ENCODE measurements at places on chromosomes 11 and 22.

GRCh38 chr11:121113611-121114010, 12.6 kb downstream of the TECTA start:
- DNase-seq = no peak

GRCh38 chr22:23696326-23696851, 5.6 kb downstream of the RGL4 start:
- no peak for DNase-seq

DNA sequence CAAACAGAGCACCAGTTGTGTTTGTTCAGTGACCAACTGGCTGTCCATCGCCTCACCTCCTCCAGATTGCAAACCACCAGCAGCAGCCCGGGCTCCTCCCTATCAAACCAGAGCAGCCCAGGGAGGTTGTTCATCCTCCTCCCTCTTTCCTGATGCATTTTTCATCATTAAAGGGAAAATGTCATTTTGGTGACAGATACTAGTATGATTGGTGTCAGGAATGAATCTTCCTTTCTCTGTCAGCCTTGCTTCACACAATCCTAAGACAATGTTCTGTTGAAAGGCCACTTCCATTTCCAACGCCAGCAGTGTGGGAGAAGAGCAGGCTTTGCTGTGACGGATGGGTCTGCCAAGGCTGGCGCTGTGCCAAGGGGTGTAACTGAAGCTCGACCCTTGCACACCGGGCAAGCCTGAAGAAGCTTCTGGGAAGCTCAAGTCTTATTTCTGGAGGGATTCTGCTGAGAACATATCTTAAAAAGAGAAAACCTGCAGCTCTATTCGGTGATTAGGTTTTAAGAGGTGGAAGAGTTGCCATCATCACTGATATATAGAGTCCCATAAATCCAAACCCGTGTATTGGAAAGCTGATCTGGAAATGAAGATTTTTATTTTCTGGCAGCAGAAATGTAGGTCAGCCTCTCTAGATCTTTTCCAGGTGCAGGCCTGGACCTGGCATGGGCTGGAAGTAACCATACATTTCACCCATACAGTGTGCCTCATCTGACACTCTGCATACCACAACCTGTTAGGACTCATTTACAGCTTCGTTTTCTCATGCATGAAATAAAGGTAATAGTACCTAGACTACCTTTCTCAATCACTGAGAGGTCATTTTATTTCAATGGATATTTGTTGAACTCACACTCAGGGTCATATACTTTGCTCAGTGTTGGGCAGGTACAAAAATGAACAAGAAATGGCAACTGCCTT, 524.5 kb downstream of the NTM start:
- no peak for DNase-seq

DNA sequence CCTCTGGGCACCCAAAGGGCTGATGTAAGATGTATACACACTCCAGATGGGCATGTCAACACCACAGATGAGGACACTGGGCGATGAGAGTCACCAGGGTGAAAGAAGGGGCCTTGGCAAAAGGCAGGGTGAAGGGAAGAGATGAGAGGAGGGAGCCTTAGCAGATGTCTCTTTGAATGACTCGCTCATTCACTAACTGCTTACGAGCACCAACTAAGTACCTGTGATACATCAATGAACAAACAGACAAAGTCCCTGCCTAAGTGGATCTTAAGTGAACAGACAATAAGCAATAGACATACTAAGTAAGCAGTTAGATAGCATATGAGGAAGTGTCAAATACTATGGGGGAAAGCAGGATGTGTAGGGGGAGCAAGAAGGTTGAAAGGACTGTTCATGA, 7.5 kb downstream of the ME3 start:
- DNase-seq = no peak

- no peak for DNase-seq
These were observed 9.2 kb upstream of the MICALL1 start for GRCh38 chr22:37896939-37897338.

GRCh38 chr11:17528906-17529843, 15.0 kb downstream of the USH1C start:
- DNase-seq = no peak

DNA sequence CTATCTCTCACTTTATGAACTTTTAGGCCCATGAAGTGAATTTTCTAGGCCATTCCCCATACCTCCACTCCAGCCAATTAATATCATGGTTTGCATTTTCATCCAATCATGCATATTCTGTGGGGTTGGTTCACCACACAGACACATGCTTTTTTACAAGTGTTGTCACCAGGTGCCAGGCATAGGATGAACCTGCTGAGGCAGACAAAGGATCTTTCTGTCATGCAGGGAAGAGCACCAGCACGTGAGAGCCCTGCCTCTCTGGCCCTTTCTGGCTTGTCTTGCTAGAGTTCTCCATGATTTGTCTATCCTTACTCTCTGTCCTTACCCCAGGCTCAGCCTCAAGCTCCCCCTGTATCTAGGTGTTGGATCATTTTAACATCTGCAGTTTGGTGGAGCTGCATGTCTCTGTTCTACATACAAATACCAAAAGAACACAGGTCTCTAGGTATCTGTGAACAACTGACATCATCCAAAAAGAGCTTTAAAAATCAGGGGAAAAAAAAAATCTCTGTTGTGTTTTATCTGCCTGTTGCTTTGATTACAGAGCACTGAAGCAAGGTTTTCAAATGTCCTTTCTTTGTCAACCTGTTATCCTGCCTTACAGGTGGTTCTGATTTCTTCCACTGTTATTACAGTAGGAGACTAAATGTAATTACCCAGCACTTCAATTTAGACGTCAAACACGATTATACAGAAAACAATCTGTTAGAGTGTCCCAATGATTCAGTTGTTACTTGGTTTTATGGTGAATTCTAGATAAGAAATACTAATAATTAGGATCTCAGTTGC, 58.4 kb upstream of the GRAMD1B start:
- no peak for DNase-seq

GRCh38 chr11:611001-611996, 4.5 kb downstream of the IRF7 start:
- no peak for DNase-seq

GRCh38 chr11:35618497-35619115, 346 bp downstream of the FJX1 start:
- no peak for DNase-seq

DNA sequence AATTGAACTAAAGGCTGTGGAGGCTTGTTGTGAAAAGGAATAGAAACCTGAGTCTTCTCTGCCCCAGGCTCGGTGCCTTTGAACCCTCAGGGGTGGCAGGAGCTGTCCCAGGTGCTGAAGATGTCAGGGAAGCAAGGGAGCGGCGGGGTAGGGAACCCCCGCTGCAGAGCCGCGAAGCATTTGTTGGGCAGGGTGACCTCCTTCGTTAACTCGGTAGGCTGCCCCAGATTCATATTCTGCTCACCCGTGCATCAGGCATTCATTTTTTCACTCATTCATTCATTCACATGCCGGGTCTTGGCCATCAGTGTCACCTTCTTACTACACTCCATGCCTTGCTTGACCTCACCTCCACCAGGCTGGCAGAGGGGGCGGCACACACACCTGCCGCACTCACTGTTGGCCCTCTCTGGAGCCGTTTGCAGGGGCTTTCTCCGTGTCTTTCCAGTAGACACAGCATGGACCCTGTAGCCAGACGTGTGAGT, 618.9 kb downstream of the BRD1 start:
- DNase-seq = no peak

DNA sequence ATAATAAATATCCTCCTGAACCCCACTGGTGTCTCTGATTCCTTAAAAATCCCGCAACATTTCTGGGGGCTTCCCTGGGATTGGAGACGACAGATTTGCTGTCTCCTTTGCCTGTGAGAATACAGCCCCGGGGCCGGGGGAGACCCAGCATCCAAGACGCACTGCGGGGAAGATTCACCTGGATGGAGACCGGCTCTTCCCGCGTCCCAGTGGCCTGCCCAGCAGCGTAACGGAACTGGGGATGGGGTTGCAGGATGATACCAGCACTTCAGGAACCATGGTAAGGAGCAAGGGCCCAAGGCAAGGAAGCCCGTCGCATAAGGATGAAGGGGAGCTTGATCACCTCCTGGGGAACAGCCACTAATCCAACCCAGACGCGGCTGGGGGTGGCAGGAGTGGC, 53.3 kb upstream of the OR4C15 start:
- no peak for DNase-seq

DNA sequence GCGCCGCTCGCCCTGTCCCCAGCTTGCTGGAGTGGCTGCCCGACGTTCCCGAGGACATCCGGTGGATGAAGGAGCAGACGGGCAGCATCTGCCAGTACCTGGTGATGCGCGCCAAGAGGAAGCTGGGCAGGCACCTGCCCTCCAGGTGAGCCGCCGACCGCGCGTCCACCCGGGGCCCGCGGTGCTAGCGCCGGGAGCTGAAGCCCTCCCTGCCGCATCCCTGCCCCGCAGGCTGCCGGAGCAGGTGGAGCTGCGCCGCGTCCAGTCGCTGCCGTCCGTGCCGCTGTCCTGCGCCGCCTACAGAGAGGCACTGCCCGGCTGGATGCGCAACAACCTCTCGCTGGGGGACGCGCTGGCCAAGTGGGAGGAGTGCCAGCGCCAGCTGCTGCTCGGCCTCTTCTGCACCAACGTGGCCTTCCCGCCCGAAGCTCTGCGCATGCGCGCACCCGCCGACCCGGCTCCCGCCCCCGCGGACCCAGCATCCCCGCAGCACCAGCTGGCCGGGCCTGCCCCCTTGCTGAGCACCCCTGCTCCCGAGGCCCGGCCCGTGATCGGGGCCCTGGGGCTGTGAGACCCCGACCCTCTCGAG, 3.3 kb upstream of the CRACR2B start:
- DNase-seq = no peak

DNA sequence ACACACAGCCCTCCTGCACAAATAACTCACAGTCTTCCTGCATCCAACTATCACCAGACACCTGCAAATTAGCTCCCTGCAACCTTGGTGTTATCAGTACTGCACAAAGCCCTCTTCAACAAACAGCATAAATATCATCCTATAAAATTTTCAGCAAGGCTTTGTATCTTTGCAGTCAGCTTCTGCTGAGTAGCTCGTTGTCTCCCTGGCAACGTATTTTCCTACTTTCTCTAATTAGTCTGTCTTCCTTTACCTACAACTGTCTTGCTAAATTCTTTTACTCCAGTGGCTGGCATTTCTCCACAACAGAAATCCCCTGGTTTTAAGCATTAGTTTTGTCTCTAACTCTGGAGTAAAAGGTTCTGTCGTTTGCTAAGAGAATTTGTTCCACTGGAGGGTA, 3.9 kb downstream of the OR8D4 start:
- no peak for DNase-seq

- DNase-seq = no peak
These were observed 3.8 kb upstream of the QSER1 start for GRCh38 chr11:32888805-32889204.

- no peak for DNase-seq
These were observed 24.7 kb downstream of the GAL start for GRCh38 chr11:68709062-68709461.

GRCh38 chr11:58286249-58286648, 18.2 kb upstream of the OR10W1 start:
- peak; percentile 4 for DNase-seq

GRCh38 chr11:92050305-92050704, 174.3 kb upstream of the FAT3 start:
- no peak for DNase-seq

- no peak for DNase-seq
These were observed 181.5 kb downstream of the MAML2 start for GRCh38 chr11:96161307-96162089.

DNA sequence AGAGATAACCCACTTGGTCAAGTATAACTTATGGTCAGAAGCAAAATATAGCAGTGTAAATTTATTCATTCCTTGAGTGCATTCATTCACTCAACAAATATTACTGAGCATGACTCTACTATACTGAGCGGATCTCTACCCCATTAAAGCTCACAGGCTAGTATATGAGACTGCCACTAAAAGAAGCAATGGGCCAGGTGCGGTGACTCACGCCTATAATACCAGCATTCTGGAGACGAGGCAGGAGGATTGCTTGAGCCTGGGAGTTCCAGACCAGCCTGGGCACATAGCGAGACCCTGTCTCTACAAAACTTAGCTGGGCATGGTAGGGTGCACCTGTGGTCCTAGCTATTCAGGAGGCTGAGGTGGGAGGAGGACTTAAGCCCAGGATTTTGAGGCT, 197.6 kb upstream of the BLID start:
- no peak for DNase-seq

GRCh38 chr22:29697853-29698598, 21.8 kb upstream of the CABP7 start:
- no peak for DNase-seq

DNA sequence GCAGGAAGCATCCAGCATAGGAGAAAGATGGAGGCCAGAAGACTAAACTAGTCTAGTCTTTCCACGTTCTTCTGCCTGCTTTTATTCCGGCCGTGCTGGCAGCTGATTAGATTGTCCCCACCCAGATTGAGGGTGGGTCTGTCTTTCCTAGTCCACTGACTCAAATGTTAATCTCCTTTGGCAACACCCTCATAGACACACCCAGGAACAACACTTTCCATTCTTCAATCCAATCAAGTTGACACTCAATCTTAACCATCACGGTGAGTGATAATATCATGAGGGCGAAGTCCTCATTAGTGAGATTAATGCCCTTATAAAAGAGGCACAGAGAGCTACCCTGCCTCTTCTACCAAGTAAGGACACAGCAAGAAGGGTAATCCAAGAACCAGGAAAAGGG, 424.2 kb downstream of the LARGE1 start:
- DNase-seq = no peak

- DNase-seq = no peak
These were observed 905.5 kb upstream of the RAG2 start for GRCh38 chr11:37503411-37504059.

DNA sequence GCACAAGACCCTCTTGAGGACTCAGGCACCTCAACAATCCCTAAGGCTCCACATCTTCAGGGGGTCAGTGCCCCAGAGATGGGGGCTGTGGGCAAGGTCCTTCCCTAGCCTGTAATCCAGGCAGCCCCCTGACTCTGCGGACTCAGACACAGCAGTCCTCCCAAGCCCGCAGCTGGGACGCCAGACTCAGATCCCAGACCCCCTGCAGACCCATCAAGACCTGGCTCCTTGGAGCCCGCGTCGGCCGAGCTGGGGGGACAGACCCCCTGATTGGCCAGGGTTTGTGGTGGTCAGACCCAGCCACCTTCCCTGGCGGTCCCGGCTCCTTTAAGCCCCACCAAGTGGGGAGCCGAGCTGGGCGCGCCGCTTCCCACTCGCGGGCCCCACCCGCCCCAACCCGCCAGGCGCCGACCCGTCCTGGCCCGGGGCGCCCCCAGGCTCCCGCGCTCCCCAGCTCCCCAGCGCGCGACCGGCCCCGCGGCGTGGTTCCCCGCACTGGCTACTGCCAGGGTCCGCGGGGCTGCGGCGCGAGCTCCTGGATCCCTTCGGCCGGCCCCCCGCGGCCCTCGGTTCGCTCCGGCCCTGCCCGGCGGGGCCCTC, 458 bp downstream of the OSBPL5 start:
- DNase-seq = no peak

GRCh38 chr11:68420171-68420570, 40.4 kb upstream of the PPP6R3 start:
- DNase-seq = no peak

GRCh38 chr11:70252844-70253243, 17.6 kb upstream of the PPFIA1 start:
- DNase-seq = no peak

DNA sequence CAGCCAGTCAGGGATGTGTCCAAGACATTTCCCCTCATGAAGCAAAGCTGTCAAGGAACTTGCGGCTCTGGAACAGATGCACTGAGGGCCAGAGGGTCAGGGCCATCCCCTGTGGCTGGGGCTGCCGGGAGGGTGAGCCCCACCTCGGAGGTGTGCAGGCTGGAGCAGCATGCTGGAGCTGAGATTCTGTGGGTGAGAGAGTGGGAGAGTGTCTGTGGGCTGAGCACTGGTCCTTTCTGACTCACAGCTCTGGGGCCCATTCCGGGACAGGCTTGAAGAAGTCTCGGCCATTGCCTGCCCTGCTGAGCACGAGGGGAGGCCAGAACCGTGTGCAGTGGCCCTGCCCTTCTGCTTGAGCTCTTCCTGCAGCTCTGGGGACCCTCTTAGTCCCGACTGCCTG, 2.1 kb downstream of the OMP start:
- DNase-seq = no peak

All from CMK (cell line).